SIG-M5 (cell line): ENCODE measurements at places on chromosomes 16 and 17.

- DNase-seq: no peak
Observed at GRCh38 chr16:1427473-1428461, 3.1 kb upstream of the PERCC1 start.

GRCh38 chr17:28029044-28029443 is 13.4 kb upstream of the NLK start:
- no peak for DNase-seq

GRCh38 chr16:71645450-71645849 is 19.5 kb downstream of the MARVELD3 start:
- DNase-seq: no peak

DNA sequence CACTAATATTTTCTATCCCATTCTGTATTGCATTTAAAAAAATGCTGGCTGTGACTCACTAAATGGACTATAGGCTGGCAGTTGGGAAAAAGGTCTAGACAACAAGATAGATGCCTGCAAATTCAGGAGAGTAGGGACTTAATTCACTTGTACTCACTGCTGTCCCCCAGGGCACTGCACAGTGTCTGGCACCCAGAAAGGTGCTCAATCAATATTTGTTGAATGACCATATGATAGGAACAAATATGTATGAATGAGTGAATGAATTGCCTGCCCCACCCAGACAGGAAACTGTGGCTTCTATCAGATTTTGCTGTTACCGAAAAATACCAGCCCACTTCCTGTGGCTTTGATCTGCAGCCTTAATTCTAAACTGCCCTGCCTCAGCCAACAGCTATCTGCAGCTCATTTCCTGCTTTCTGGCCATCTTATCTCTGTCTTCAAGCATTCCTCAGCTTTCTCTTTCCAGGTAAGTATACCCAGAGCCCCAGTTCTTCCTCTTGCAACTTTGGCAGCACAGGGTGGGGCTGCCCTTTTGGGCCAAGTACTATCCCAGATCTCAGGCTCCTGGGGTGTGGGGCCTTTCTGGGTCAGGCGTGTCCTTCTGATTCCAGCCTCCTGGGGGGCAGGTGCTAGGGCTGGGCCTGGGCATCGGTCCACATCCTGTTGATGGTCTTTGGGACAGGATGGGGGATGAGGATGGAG is 15.3 kb upstream of the TNS4 start:
- no peak for DNase-seq

DNA sequence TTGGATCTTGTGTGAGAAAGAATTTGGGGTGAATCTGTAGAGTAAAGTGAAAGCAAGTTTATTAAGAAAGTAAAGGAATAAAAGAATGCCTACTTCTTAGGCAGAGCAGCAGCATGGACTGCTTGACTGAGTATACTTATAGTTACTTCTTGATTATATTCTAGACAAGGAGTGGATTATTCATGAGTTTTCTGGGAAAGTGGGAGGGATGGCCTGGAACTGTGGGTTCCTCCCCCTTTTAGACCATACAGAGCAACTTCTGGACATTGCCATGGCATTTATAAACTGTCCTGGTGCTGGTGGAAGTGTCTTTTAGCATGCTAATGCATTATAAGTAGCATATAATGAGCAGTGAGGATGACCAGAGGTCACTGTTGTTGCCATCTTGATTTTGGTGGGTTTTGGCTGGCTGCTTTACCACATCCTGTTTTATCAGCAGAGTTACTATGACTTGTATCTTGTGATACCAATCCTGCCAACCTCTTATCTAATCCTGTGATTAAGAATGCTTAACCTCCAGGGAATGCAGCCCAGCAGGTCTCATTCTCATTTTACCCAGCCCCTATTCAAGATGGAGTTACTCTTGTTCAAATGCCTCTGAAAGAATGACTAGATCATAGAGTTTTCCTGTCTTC is 58.7 kb downstream of the HSD17B2 start:
- no peak for DNase-seq
